ENCODE measurements at places on chromosomes 16 and 17.
A peak's percentile ranks its signal among the peaks of the same experiment; 100 is the strongest.

- no peak for ATAC-seq
Measured at GRCh38 chr17:49823614-49824013, 24.3 kb downstream of the TAC4 start.

- ATAC-seq, result no peak
Measured at GRCh38 chr16:85327731-85328675, 215.7 kb upstream of the CIBAR2 start.

DNA sequence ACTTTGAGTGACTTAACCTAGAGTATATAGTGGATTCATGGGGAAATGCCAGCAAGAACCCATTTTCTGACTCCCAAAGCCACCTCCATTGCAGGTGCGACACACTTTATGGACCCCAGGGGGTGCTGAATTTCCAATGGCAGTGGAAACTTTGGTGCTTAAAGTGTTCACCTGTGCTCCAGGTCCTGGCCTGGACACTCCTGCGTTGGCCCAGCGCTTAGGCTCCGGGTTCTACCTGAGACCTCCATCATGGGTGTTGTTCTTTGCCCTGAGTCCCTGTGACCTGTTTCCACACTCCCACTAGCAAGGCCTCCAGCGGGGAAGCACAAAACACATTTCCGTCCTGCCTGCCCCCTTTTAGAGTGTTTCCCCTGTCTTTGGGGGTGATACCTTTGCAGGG is 3.0 kb downstream of the CCNF start:
- ATAC-seq, result no peak

- ATAC-seq, result no peak
Measured at GRCh38 chr16:81453091-81453728, 8.6 kb downstream of the CMIP start.

- ATAC-seq, result no peak
Measured at GRCh38 chr16:52398491-52398960, 148.4 kb downstream of the TOX3 start.

DNA sequence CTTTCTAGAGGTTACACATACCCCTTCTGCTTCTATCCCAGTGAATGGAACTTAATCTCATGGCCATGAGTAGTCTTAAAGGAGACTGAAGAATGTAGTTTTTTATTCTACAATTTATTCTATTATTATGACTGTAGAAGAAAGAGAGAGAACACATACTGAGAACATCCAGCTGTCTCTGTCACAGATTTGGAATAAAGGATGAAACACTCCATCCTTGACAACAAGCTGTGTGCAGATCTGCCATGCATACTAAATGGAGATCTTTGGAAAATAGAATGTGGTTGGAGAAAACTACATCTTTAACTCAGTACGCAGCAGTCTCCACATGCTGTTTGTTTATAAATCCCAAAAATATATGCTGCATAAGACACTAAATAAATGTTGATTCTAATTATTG is 54.1 kb upstream of the NUDT7 start:
- no peak for ATAC-seq

- no peak for ATAC-seq
Measured at GRCh38 chr17:78684026-78684425, 98.0 kb downstream of the CYTH1 start.

DNA sequence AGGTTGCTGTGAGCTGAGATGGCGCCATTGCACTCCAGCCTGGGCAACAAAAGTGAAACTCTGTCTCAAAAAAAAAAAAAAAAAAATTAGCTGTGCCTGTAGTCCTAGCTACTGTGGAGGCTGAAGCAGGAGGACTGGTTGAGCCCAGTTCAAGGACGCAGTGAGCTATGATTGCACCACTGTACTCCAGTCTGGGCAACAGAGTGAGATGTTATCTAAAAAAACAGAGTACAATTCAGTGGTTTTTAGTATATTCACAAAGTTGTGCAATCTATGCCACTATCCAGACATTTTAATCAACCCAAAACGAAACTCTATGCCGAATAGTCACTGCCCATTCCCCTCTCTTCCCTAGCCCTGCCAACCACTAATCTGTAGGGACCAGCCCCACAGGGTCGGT is 25.1 kb downstream of the C16orf54 start:
- no peak for ATAC-seq

GRCh38 chr16:5979905-5980550 is 882.4 kb upstream of the EEF2KMT start:
- ATAC-seq, result no peak

DNA sequence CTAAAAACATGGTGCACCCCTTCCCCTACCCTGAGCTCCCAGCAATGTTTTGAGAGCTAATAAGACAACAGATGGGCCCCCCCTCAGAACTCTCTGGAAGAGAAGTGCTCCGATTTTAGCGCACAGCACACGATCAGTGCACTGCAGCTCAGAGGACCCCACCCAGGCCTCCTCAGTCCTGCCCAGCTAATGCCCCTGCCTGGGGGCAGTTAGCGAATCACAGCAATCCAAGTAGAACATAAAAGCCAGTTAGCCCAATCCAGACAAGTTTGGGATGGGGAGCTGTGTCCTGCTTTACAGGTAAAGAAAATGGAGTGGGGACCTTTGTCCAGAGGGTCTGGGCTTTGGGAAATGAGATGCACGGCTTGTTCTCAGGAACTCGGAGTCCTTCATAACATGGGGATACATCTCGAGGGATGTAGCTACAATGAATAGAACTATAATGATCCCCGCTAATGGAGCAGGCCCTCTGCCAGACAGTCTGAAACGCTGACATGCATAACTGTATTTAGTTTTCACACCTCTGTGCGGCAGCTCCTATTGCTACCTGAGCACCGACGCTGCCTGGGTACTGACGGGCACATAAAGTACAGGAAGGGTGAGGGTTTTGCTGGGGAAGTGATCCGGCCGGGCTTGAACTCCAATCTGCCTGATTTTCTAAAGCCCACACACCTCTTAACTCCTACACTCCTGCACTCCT is 29.7 kb upstream of the CDC42EP4 start:
- ATAC-seq, result peak; percentile 36

DNA sequence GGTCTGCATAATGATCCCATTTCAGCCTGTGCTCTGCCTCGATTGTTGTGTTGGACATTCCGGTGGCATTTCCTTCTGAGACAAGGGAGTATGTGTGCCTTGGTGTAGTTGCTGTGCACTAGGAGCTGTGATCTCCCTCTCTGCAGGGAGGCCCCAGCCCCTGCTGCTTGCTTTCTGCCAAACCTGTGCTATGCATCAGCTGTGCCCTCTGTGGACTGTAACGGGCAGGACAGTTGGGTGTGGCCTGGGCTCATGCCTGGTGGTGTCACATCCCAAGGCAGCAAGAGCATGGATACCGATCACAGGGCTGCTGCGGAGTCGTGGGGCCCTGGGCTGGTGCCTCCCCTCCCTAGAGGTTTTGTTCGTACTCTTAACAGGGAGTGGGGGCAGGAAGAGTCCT is 3.8 kb upstream of the JPT2 start:
- no peak for ATAC-seq

All from esophagus mucosa (tissue), 1 donor.